ENCODE measurements at places on chromosomes 1 and 21. TPM values are rescaled to one million over a fixed set of nuclear protein-coding genes. Genes with fewer than 3 reads are reported as not detected.

The CDK18 gene
- total RNA-seq = 28.6 TPM

The PDC gene
- not detected for total RNA-seq

The TRIM45 gene
- total RNA-seq = 8.0 TPM

The ZNF695 gene
- total RNA-seq = not detected

The CRABP2 gene
- total RNA-seq = 229 TPM

DNA sequence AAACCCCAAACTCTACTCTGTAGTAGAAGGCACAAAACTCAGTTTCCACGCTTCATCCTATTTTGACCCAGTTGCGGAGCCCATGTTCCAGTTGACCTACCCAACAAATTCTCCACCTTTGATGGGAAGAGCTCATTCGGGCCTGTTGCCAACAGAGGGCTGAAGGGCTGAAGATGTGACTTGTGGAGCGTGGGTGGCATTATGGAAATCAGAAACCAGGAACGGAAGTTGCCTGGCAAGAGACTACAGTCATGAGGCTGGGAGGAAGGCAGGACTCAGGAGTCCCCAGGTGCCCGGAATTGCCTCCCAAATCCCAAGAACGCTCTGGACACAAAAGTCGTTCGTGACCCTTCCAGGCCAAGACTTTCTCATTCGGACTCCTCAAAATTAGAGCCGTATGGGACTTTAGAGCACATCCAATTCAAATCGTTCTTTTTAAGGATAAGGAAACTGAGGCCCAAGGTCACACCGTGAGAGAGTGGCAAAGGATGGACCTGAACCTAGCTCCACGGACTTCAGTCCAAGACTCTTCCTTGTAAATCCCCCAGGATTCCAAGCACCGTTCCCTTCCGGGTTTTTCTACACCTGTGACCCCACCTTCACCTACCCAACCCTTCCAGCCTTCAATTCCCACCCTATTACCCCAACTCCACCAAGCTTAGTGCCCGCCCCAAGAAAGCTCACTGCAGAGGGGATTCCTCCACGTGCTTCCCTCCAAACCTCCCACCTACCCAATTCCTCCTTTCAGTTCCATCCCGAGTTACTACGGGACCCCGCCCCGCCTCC is 739 bp downstream of the SMG5 start:
- DNase-seq = no peak

GRCh38 chr1:99326215-99326949 is 62.1 kb downstream of the PLPPR4 start:
- DNase-seq = no peak

- peak; percentile 74 for DNase-seq
Measured at GRCh38 chr21:41068967-41069642, 98.9 kb upstream of the BACE2 start.
